Peyer's patch (tissue), 4 donors: ENCODE measurements at places on chromosomes 11 and 22. TPM values are rescaled to one million over a fixed set of nuclear protein-coding genes. Genes with fewer than 3 reads are reported as not detected.

DNA sequence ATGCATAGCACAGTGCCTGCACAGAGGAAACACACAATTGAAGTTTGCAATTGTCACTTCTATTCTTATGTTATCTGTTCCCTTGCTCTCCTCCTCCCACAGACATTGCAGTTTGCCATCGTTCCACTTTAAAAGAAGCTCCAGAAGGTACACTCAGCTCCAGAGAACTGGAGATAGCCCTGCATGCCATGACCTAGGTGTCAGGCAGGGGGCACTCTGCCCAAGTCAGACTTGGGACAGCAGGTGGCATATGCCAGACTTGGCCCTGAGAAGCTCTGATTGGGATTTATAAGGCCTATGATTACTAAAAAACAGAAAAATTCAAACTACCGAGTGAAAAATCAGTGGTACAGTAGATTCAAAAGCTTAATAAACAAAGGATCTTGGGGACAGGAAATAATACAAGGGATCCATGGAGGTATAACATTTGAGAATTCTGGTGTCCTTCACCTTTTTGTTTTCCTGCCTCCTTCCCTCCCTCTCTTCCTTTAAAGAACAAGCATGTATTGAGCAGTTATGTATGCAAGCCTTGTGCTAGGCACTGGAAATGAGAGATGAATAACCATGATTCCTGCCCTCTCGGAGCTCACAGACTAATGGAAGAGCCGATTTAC lies 40.0 kb downstream of the TENM4 start:
- no peak for DNase-seq

DNA sequence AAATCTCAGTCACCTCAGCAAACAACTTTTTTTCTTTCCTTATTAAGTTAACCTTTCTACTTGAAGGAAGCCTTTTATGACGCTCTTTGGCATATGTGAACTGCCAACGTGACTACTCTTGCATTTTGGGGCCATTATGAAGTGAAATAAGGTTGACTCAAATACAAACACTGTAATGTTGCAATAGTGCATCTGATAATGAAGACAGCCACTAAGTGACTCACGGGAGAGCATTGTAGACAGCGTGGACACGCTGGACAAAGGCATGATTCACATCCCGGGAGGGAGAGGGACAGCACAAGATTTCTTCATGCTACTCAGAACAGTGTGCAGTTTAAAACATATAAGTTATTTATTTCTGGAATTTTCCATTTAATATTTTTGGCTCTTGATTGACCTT lies 560.8 kb downstream of the ETS1 start:
- DNase-seq, result no peak

DNA sequence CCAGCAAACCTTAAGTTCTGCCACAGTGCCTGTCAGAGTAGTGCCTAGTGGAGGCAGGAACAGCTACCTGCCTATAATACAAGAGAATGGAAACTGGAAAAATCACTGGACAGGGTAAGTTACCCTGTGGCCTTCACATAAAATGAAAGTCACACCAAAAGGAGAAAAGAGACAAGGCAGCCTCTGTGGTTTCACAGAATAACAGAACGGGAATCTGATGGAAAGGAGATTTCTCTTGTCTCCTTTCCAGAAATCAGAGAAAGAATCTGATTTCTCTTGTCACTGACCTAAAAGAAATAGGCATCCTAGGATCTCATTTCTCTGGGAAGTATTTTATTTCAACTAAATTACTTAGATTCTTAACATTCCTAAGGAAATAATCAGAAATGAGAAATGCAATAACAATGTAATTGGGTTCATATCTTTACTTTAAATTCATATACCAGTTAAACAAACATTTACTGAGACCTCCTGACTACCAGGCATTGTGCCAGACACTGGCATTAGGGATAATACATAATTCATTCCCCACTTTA lies 41.6 kb downstream of the PRCP start:
- no peak for DNase-seq

GRCh38 chr22:42994917-42995562 lies 19.9 kb downstream of the PACSIN2 start:
- peak; percentile 73 for DNase-seq

- no peak for DNase-seq
These were observed 4.4 kb downstream of the SLC2A11 start for GRCh38 chr22:23862103-23862502.

DNA sequence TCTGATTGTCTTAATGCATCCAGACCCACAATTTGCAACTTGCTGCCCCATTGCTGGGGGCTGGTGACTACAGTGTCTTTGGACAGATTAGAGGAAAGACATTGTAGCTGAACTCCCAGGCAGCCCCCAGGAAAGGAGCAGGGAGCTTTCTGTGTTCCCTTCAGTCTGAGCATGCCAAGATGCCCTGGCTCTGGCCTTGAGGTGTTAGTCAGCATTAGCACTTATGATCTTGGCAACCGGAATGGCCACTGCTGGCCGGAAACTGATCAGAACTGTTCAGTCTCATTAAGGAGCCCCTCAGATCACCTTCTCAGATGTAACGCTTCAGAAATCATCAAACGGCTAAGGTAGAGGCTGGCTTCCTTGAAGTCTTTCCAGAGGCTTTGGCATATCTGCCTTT lies 195.2 kb downstream of the NAV2 start:
- DNase-seq, result no peak

GRCh38 chr11:19160847-19161246 lies 40.9 kb downstream of the CSRP3 start:
- DNase-seq, result no peak

DNA sequence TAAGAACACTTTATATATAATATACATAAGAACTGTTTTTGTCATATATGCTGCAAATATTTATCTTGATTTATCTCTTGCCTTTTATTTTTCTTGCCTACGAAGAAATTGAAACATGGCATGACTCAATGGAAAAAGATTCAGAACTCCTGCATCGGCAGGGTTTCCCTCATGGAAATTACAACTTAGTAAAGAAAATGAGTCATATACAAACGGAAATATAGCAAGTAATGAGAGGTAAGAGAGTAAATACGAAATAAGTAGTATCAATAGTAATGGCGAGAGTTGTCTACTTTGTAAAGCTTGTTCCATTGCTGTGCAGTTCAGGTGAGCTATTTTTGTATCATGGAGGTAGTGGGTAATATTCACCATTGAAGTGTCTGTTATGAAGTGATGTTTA lies 350.4 kb downstream of the DDX10 start:
- DNase-seq, result no peak

GRCh38 chr11:74984070-74984469 lies 4.7 kb upstream of the NEU3 start:
- no peak for DNase-seq

- peak; percentile 31 for DNase-seq
These were observed 84.2 kb downstream of the PHF21B start for GRCh38 chr22:44925465-44926123.

GRCh38 chr22:23161574-23161973 lies 16.3 kb downstream of the RAB36 start:
- no peak for DNase-seq

GRCh38 chr11:102712137-102712536 lies 6.6 kb upstream of the MMP27 start:
- DNase-seq, result no peak

DNA sequence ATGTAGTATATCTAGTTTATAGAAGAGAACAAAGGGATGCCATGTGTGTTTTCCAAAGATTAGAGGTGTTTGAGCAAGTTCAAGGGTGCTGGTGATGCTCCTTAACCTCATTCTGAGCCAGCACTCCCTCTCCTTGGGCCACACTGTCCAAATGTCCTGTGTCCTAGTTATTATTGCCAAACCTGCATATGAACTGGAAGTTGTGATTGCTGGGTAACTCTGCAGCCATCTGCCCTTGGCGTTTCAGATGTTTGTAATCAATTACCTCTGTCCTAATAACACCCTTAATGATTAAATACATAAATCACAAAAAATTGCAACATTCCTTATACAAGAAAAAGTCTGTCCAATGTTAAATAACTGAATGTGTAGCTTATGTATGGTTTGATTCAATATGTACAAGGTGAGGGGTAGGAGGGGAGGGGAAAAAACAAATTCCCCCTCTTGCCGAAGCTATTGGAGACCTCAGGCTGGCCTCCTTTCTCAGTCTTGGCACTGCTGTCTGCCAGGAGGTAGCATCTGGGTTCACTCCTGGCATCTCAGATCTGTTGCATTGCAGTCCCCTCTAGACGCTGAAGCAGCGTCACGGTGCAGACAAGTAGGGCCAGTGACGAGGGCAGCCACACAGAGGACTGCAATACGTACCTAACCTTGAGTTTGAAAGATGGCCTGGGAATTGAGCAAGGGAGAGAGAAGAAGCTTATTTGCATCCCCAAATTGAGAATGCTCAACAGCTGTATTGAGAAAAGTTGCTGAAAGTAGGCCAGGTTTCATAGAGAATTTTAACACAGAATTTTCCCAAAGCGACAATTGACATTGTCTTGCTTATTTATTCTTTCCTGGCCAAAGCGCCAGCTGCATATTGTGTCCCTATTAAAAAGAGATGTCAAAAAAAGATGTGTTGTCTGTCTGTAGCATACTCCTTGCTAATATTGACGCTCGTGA lies 89.6 kb upstream of the ARHGAP32 start:
- DNase-seq, result no peak

- DNase-seq, result no peak
These were observed 86.8 kb upstream of the TP53I11 start for GRCh38 chr11:45037434-45038005.

DNA sequence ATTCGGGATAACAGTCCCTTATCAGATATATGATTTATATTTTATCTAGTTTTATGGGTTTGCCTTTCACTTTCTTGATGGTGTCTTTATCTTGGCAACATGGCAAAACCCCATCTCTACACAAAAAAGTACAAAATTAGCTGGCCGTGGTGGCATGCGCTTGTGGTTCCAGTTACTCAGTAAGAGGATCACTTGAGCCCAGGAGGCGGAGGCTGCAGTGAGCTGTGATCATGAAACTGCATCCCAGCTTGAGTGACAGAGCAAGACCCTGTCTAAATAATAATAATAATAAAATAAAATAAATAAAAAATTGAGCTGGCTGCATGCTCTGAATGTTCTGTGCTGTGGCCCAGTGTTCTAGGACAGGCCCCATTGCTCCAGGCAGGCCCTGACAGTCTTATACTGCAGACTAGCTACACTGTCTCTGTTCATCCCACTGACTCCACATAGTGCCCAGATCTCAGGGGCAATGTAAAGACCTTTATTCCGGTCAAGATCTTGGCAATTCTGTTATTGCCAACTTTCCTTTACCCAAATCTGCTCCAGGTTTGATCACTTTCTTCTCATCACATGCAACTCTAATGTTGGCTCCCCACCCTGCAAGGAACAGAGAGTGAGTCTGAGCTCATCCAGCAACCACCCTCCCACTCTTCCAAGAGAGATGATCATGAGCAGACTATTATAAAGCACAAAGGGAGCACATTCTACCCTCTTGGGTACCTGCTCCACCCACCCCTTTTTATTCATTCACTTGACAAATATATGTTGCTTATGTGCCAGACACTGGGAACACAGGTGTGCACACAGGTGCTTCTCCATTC lies 8.8 kb downstream of the HSPA8 start:
- DNase-seq, result no peak

DNA sequence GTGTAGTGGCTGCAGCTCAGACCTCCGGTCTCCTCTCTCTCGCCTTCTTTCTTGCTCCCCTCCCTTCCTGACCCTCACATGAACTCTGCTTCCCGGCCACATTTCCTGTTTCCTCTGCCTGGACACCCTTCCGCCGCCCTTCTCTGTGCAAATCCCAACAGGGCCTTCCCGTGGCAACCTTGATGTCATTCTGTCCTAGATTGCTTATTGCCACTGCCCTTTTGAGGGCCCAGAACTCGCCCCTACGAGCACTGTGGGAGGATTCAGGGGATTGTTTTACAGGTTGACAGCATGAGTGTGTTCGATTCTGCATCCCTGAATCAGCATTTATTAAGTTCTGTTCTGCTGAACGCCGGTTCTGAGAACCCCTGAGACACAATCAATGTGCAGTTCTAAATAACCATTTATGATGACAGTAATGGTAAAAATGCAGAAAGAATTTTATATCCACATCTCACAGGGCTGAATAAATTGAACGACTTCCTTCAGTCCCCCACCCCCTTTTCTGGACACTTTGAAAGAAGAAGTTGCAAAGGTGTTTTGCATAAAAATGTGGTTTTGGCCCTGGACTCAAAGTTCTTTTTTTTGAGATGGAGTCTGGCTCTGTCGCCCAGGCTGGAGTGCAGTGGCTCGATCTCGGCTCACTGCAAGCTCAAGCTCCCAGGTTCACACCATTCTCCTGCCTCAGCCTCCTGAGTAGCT lies 6.4 kb downstream of the BATF2 start:
- peak; percentile 56 for DNase-seq

DNA sequence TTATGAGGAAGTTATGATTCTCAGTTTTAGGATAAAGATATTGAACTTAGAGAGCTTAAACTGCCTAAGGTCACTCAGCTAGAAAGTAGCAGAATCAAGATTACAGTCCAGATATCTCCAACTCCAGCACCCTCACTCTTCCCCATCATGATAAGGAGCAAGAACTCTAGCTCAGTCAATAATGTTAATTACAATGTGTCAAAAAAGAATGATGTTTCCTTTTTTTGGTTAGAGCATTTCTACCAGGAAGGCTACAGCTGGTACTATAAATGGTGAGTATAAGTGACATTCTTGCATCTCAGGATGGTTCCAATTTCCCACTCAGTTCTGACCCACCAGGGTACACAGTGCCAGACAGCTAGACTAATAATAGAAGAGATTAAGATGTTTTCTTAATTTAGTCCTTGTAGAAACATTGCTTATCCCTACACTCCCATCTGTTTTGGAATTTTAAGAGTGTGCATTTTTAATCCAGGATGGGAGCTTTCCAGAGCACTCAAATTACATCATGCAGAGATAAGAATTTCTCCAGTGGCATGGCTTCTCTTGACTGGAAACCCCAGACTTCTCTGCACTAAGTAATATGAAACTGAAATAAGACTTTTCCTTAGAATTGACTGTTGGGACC lies 21.6 kb upstream of the BBOX1 start:
- DNase-seq, result no peak

GRCh38 chr11:125164091-125164421 lies 495 bp upstream of the PKNOX2 start:
- peak; percentile 36 for DNase-seq

DNA sequence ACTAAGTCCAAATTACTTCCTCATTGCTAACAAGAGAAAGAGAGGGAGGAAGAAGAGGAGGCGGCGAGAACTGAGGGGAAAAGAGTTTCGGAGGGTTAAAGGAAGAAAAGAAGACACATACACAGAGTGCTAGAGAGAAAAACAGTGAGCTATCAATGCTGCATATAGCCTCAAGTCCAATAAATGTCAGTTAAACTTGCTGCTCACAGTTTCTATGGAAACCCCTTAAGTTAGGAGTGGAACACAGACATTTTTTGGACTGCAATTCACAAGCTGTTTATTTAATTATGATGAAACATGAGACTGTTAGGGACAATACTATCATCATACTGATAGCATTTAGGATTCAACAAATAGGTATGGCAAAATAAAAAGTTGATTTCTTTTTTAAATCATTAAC lies 1320.4 kb downstream of the LRRC4C start:
- no peak for DNase-seq

DNA sequence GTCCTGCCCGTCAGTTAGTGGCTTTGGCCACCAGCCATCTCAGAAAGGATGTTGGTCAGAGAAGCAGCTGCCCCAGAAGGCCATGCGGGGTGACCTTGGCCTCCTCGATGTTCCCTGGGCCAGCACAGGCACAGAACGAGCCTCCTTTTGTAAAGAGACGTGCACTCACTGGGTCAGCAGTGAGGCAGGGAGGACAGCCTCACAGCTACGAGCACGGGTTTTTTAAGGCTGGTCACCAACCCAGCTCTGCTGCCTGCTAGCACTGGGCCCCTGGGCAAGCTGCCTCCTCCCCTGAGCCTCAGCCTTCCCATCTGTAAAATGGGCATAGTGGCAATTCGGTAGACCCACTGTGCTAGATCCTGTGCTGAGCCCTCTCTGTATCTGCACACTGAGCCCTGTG lies 10.8 kb downstream of the IGLL1 start:
- no peak for DNase-seq

CAPN5 gene
- 134 TPM for total RNA-seq

TTC36 gene
- total RNA-seq, result 68.4 TPM

MAP6 gene
- 0.35 TPM for total RNA-seq
